CD4-positive, alpha-beta T cell treated with Interferon alpha-2 for 1 hour (primary cell): ENCODE measurements at places on chromosomes 4 and X.
A peak's percentile ranks its signal among the peaks of the same experiment; 100 is the strongest.

- no peak for DNase-seq
These were observed 161.3 kb upstream of the USP38 start for GRCh38 chr4:143023239-143023918.

- no peak for DNase-seq
These were observed 1381.5 kb upstream of the ADGRL3 start for GRCh38 chr4:59818656-59819055.

DNA sequence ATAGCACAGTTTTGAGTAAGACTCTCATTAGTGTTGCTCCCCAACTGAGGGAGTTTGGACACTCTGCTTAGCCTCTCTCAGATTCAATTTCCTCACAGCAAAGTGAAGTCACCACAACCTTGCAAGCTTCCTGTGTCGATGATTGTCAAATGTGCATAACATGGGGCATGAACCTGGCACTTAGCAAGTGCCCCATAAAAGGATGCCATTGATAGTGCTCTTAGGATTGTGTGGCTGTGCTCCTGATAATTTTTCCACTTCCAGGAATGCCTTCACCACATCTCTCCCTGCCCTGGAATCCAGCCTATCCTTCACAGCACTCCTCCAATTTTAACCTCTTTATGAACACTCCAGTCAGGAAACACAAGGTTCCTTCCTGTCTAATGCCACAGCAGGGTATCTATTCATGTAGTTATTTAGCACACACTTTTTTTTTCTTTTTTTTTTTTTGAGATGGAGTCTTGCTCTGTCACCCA lies 309.4 kb downstream of the PPP3CA start:
- DNase-seq = peak; percentile 37

- no peak for DNase-seq
These were observed 40.4 kb downstream of the COL4A6 start for GRCh38 chrX:108397627-108398391.

DNA sequence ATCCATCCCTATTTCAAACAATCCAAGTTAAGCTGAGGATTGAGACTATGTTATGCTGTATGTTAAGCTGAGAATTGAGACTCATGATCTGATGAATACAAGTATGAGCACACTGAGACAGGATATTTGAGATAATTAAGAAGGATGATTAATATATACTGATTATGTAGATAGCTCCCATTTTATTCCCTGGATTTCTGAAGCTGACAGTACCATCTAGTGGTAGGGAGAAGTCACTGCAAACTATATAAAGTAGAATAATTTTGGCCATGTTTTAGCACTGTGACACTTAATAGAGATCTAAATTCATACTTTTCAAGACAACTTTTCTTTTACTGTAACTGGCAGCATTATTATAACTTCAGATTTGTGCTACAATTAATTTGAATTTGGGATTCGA lies 63.8 kb upstream of the HPRT1 start:
- no peak for DNase-seq

GRCh38 chrX:108000751-108001150 lies 18.6 kb upstream of the TEX13B start:
- no peak for DNase-seq

GRCh38 chr4:81359207-81359606 lies 112.5 kb downstream of the RASGEF1B start:
- no peak for DNase-seq

GRCh38 chrX:154028502-154029184 lies 8.9 kb upstream of the IRAK1 start:
- DNase-seq = no peak

GRCh38 chr4:92305878-92306520 lies 2.2 kb downstream of the GRID2 start:
- DNase-seq = no peak

- DNase-seq = no peak
These were observed 14.8 kb upstream of the UCHL1 start for GRCh38 chr4:41241919-41242318.

DNA sequence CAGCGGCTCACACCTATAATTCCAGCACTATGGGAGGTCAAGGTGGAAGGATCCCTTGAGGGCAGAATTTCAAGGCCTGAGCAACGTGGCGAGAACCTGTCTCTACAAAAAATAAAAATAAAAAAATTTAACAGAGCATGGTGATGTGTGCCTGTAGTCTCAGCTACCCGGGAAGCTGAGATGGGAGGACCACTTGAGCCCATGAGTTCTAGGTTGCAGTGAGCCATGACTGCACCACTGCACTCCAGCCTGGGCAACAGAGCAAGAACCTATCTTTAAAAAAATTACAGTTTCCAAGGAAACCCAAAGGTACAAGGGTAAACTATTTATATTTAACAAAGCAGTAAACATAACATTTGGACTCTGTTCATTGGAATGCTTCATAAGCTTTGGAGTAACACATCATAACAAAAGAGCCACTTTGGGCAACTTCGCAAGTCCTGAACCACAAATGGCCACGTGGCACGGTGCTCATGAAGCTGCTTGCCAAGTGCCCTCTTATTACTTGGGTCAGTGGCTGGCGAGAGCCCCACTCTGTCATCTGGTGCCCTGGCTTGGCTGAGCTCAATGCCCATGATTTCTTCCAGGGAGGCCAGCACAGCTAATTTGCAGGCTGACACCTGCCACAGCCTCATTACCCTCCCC lies 165.6 kb downstream of the SH3KBP1 start:
- DNase-seq = no peak

- no peak for DNase-seq
These were observed 23.4 kb upstream of the CWH43 start for GRCh38 chr4:48962636-48963035.

DNA sequence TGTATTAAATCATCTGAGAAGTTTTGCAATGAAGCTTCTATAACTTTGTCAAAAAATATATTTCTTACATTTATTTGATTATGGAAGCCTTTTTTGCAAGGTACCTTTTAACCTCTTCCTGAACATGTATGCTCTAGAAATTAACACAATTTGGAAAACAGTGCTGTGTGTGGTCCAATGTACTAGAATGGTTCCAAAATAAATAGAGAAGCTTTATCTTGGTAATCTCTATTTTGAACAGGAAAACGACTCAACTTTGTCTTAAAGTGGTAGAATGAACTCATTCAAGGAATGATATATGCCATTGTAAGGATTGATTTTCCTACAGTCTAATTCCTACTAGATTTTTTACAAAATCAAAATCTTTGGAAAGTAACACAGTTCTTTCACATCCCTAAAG lies 248.5 kb downstream of the UNC5C start:
- no peak for DNase-seq

- DNase-seq = no peak
These were observed 5.0 kb downstream of the OPRPN start for GRCh38 chr4:70402762-70403161.

- DNase-seq = no peak
These were observed 14.2 kb downstream of the VEGFC start for GRCh38 chr4:176778491-176778890.

- no peak for DNase-seq
These were observed 40.3 kb downstream of the AMMECR1 start for GRCh38 chrX:110277609-110278008.

DNA sequence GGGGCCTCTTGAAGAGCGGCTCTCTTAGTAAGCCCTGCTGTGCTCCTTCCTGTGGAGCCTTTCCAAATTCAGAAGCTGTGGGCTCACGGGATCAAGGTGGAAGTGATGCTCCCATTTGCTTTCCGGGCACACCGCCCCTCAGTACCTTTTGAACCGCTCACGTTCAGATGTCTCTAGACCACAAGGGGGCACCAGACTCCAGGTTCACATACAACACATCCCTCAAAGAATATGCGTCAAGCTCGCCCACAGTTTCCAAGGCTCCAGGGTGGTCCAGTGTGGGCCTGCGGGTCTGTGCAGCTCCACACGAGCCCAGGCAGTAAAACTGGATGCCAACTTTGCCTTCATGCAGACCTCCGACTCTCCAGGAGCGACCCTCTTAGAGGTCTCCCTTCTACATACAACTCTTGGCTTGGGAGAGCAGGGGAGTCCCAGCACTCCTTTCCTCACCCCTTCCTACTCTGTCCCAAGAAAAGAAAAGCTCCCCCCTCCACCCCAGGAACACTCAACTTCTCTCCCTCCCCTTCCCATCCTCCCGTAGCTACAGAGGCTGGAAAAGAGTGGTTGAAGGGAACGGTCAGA lies 11.0 kb downstream of the SUPT20HL1 start:
- peak; percentile 42 for DNase-seq

DNA sequence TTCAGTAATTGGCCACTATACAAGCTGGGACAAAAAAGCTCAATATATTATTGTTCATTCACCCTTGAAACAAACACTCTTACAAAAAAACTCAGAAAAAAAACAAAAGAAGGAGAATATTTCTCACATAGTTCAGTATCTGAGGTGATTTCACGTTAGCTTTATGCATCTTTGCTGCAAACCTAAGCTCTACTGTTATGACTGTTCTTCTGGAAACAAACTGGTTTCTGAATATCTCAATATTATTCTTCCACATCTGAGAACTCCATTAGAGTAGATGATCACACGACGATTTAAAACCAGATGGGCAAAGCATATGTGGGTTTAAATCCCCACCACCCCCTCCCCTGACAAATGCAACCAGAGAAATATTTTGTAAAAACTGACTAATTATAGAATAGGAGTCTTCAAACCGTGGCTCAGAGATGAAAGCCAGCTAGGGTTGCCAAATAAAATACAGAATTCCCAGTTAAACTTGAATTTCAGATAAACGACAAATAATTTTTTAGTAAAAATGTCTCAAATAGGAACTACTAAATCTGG lies 182.0 kb upstream of the FAM241A start:
- DNase-seq = no peak

GRCh38 chrX:112851161-112851779 lies 10.6 kb upstream of the AMOT start:
- peak; percentile 5 for DNase-seq

- no peak for DNase-seq
These were observed 22.0 kb upstream of the TMPRSS11B start for GRCh38 chr4:68267433-68267944.

GRCh38 chr4:189765301-189765700 lies 175.4 kb upstream of the FRG1 start:
- DNase-seq = no peak

- peak; percentile 17 for DNase-seq
These were observed 118.4 kb upstream of the WDR17 start for GRCh38 chr4:175947117-175947722.

DNA sequence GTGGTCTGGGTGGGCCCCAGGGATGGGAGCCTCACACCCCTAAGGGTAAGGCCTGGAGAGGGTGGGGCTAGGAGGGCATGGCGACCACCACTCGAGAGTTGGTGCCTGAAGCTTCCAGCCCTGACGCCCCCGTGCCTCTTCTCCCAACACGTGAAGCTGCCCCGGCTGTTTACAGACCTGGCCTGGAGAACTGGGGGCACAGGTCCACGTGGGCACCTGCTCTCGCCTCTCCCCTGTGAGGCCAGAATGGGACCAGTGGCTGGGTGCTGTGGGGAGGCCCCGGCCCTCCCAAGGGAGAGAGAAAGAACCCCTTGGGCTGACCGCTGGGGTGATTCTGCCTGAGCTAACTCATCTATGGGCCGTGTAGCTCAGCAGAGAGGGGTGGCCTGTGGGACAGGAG lies 15.5 kb downstream of the NAT8L start:
- no peak for DNase-seq

- DNase-seq = no peak
These were observed 41.4 kb upstream of the PHF8 start for GRCh38 chrX:54085666-54086065.

- DNase-seq = no peak
These were observed 15.2 kb downstream of the SHROOM4 start for GRCh38 chrX:50798783-50799182.

- DNase-seq = peak; percentile 90
These were observed at the start of gene CDKL2 for GRCh38 chr4:75630174-75630936. Gene CDKL2 (minus strand): TSS chr4:75630528. CDS start chr4:75625988, 4,540 bp downstream.

DNA sequence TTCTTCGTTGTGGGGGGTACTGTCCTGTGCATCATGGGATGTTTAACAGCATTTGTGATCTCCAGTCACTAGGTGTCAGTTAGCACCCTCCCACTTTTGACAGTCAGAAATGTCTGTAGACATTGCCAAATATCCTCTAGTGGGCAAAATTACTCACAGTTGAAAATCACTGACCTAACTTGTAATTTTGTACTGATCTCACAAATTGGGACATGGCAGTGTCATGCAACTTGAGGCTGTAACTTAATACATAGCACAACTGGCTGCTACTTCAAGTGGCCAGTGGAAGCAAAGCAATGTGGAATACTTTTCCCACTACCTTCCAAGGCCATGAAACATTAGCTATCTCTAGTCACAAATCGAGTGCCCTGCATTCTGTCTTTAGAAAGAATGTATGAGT lies 23.2 kb upstream of the TSPAN7 start:
- no peak for DNase-seq

DNA sequence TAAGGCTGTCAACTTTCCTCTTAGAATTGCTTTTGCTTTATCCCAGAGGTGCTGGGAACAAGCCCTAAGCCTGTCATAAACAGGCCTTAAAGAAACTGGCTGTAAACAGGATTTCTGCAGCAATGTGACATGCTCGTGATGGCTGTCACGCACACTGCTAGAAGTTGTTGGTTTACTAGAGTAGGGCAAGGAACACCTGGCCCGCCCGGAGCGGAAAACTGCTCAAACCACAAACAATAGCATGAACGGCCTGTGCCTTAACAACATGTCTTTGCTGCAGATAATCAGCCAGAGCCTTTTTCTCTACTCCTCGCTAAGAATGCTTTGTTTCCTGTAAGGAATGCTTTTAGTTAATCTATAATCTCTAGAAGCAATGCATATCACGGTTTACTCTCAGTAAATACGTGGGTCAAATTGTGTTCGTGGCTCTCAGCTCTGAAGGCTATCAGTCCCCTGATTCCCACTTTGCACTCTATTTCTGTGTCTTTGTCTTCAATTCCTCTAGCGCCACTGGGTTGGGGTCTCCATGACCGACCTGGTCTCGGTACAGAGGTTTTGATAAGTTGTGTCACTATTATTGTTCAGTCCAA lies 318.3 kb downstream of the GLUD2 start:
- no peak for DNase-seq

GRCh38 chr4:16814361-16814760 lies 84.1 kb downstream of the LDB2 start:
- DNase-seq = no peak

DNA sequence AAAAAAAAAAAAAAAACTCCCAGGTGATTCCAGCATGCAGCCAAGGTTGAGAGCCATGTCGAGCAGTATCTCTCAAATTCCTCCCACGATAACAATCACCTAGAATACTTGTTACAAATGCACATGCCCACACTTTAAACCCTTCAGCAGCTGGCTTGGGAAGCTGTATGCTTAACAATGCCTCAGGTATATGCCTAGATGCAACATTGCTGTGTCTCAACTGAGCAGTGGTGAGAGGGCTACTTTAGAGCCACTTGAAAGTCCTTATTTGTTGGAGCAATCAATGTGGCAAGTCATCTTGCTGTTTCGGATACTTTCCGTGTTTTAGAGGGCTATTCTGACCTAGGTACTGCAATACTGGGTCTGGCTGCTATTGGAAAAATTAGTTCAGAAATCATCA lies 487.4 kb downstream of the INPP4B start:
- DNase-seq = no peak

- no peak for DNase-seq
These were observed 154.5 kb upstream of the ANK2 start for GRCh38 chr4:112894951-112895350.

DNA sequence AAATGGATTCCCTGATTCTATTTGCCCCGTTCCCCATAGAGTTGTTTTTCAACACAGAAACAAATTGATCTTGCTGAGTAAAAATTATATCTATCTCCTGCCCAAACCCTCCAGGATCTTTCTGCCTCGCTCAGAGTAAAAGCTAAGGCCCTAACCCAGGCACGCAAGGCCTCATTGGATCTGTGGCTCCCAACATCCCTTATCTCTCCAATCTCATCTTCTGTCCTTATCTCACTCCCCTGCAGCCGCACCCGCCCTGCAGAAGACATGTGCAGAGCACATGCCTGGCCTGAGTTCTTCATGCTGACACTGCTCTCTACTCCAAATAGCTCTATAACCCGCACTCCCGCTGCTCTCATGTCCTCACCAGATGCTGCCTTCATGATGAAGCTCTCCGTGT lies 543.8 kb upstream of the ZFP42 start:
- DNase-seq = no peak
